ENCODE measurements at places on chromosomes 5 and 9.

GRCh38 chr9:96022445-96023051, 147.1 kb downstream of the ERCC6L2 start:
- DNase-seq, result peak; percentile 13

DNA sequence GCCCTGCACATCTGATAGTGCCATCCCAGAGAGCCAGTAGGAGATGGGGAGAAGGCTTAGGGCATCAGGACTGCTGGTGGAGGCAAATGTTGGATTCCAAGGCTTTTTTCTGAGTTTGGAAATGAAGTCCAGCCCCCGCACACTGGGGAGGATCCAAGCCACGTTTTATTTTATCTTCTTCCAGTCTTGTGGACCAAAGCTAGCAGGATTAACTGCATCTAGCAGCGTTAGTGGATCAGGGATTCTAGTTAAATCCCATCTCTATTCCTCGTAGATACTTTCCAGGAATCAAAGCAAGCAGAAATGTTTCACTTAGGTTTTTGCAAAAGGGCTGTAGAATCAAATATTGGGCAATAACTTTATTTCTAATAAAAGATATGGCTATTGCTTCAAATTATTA, 114.7 kb upstream of the OR13F1 start:
- DNase-seq, result no peak

DNA sequence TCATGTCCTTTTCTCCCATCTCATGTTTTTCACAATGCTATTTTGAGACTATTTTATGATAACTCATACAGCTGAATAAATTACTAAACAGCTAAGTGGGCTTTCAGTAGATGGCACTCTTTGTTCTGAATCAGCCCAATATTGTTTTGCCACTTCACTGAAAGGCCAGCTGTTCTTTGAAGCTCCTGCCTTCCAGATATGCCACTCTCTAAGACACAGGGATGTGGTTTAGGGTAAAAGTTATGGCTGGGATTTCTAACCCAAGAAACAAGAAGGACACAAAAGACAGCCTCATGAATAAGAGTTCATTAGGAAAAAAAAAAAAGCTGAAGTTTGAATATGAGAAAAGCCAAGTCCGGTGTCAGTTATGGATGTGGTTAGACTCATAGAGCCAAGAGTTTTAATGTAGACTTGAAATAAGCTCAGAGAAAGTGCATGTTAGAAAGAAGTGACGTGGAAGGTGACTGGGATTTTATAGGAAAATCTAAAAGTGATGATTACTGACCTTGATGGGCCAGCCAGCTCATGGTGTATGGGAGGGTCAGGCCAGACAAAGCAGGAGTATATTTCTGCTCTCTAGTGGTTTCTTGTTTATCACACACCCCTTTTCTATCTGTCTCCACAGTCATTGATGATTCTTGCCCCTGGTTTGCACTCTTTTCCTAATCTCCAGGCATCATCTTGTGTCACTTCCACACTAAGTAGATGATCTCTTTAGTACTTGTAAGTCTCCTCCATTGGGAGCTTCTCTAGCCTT, 488.5 kb downstream of the NR2F1-AS1 start:
- no peak for DNase-seq

DNA sequence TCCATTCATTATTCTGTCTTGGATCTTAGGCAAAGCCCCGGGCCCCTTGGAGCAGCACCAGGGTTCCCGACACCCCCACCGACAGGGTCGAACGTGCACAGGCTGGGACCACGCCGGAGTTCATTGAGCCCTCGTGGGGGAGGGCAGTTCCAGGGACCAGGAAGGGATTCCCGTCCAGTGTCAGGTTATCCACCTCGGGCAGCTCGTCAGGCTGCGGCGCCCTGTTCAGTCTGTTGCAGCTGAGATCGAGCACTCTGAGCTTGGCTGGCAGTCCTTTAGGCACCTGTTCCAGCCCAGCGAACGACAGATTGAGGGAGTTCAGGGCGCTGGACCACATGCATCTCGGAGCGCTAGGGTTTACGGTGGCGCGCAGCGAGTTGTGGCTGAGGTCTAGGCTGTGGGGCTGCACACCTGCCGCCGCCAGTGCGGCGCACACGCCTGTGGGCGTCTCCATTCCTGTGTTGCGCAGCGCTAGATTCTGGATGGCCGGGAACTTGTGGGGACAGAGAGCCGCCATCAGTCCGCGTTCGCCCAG, 1.1 kb downstream of the CD14 start:
- no peak for DNase-seq

DNA sequence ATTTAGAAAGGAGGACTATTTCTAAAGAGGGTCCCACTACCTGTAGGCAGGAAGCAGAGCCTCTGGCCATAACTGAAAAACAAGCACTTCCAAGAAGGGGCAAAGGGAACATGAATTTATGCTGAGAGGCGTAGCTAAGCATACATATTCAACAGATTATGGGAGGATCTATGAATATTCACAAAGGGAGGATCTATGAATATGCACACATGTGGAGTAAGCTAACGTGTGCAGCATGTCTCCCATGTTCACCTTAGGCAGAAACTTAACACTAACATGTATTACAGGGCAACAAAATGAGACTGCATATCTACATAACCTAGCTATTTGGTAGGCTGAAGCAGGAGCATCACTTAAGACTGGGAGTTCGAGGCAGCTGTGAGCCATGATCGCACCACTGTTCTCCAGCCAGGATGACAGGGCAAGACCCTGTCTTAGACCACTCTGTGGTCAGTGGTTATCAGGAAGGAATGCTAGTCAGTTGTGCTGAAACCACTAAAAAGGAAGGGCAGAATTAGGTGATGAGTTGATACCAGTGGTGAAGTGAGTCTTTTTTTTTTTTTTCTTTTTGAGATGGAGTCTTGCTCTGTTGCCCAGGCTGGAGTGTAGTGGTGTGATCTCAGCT, 20.8 kb downstream of the FXN start:
- DNase-seq, result no peak

GRCh38 chr9:98862936-98863335, 55.5 kb downstream of the GALNT12 start:
- no peak for DNase-seq

GRCh38 chr9:68705531-68706362, 707 bp downstream of the PIP5K1B start:
- DNase-seq, result no peak

- DNase-seq, result no peak
These were observed 18.7 kb upstream of the DCAF12 start for GRCh38 chr9:34145165-34145564.

DNA sequence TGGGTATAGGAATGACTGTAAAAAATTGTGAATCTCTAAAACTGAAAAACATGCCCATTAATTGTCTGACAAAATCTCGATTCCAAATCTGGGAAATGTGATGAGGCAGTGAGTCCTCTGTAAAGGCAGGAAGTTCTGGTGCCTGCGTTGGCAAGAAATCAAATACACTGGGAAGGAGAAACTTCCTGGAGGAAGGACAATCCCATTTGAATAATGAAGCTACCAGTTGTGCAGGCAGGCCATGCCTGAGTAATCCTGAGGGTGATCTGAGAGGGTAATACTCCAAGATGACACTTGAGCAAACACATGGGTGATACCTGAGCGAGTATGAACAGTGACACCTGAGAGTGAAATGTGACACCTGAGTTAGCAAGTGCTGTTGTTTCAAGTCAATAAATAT, 49.7 kb downstream of the KIF24 start:
- DNase-seq, result no peak

DNA sequence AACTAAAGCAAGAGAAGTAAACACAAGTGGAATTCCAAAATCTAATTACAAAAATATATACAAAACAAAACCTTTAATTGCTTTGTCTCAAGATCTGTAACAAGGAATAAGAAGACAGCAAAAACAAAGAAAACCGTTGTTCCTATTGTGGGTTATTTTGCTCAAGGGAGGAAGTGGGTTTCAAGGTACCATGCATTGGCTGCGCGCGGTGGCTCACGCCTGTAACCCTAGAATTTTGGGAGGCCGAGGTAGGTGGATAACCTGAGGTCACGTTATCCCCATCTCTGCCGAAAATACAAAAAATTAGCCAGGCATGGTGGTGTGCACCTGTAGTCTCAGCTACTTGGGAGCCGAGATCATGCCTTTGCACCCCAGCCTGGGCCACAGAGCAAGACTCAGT, 12.1 kb upstream of the IQGAP2 start:
- no peak for DNase-seq

DNA sequence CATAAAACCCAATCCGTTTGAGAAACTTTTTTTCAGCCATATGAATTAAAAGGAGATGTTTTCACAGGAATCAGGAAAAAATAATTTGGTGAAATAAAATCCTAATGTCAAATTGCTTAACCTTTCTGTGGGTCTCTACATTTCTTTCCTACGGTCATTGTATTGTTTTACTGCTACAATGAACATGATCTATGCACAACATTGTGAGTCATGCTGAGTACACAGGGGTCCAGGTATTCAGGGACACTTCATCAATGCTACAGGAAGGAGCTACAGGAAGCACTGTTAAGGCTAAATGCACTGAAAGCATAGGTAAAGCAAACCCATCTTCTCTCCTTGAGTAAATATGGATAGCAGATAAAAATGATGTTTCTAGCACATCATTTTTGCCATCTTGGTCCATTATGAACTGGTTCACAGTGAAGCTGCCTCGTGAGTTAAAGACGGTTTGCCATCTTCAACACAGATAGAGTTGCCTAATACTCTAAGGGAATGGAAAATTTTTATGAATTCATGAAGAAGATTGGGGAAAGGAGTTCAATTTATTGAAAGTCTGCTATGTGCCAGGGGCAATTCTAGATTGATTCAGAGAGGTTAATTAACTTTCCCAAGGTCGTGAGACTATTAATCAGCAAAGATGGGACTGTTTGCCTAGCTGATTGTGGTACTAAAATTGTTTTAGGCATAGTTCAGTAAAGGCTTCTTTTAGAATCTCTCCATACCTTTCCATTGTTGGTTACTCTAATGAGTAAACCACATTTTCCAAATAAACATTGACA, 85.5 kb downstream of the DIRAS2 start:
- DNase-seq, result no peak

GRCh38 chr9:114176624-114177291, 21.4 kb downstream of the COL27A1 start:
- DNase-seq, result no peak

DNA sequence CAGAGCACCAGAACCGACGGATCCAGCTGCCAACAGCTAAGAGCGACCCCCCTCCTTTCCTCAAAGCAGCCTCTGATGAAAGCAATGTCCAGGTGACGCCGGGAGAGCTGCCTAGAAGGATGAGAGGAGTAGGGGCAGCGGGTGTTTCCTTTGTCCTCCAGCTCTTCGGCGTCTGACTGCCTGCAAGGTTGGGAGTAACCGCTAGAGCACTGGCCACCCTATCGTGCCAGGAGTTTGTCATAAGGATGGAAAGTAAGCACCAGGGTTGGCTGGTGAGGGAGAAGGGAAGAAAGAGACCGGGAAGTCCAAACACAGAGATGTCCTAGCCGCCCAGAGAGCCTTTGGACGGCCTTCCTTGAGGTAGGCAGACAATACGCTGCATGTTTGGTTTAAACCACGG, 10.8 kb downstream of the MRPL36 start:
- no peak for DNase-seq

DNA sequence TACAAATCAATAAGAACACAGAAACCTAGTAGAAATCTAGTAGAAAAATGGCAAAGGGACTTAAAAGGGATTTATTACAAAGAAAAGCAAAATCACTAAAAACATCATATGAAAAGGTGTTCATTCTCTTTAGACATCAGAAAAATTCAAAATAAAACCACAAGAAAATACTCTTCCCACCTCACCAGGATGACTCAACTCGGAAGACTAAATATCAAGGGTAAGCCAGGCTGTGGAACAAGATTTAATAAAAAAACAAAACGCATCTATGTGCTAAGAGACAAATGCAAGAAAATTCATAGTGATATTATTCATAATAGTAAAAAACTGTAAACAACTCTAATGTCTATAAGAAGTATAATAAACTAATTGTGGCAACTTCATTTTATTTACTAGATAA, 181.6 kb upstream of the GHR start:
- DNase-seq, result no peak

GRCh38 chr5:173960986-173961385, 28.0 kb upstream of the C5orf47 start:
- no peak for DNase-seq

- peak; percentile 42 for DNase-seq
These were observed at the start of gene TBC1D9B for GRCh38 chr5:179907556-179908324. TSS of gene TBC1D9B (minus strand) at chr5:179907897. CDS start at chr5:179907821, 76 bp downstream.

GRCh38 chr9:133063500-133064231, 1.9 kb downstream of the CEL start:
- no peak for DNase-seq

DNA sequence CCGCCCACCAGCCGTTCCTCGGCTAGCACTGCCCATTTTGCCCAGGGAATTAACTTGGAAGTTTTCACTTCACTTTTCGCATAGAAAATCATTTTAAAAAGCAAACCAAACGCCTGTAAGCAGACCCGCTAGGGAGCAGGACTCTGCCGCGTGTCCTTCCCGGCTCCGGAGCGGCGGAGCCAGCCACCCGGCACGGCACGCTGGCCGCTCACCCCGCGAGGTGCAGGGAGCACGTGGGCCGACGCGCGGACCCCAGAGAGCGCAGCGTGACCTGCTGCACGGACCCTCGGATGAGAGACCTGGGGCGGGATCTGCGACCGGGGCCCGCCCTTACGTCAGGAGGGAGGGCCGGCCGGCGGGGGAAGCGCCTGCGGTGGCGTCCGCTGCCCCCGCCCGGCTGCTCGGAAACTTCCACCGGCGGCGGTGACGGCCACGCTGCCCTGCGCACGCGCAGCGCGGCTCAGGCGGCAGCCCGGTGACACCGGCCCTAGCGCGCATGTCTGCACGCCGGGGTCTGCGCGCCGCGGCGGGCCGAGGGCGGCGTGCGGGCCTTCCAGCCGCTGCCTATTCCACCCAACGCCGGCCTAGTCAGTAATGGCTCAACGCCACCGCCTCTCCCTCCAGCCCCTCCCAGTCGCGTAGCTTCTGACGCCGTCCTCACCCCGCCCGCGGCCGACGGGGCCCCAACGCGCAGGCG, 507 bp upstream of the TENT4A start:
- peak; percentile 94 for DNase-seq

DNA sequence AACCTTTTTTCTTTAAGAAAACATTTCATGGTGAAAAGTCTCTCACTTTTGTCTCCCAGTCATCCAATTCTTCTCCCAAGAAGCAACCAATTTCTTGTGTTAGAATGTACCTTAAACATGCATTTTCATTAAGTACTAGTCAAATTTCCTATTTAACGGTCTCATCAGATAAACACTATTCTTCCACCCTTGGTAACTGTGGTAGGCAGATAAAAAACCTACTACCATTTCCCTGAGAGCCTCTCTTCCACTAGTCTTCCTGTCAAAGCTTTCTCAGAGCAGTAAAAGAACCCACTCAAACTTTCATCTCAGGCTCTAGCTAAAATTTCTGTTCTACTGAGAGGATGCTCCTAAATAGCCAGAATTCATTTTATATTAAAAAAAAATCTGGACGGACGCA, 10.9 kb downstream of the GNE start:
- no peak for DNase-seq
